ENCODE measurements at places on chromosomes 1 and 21. TPM values are rescaled to one million over a fixed set of nuclear protein-coding genes. Genes with fewer than 3 reads are reported as not detected.

- DNase-seq, result no peak
Observed at GRCh38 chr1:172938681-172939080, 112.1 kb downstream of the TNFSF18 start.

GRCh38 chr1:239858057-239858456 is 233.6 kb upstream of the FMN2 start:
- DNase-seq, result no peak

GRCh38 chr1:174266476-174266875 is 107.2 kb downstream of the RABGAP1L start:
- no peak for DNase-seq

DNA sequence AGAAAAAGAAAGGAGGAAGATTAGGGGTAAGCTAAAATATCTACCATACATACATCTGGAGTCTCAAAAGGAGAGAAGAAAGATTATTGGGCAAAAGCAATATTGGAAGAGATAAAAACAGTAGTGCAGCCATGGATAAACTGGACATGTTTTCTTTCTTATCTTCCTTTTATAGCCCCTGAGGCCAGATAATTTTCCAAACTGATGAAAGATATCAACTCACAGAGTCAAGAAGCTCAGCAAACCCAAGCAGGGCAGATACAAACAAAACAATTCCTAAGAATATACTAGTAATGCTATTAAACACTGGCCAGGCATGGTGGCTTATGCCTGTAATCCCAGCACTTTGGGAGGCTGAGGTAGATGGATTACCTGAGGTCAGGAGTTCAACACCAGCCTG is 5.8 kb upstream of the PSMB4 start:
- DNase-seq, result no peak

Gene LCE2C
- not detected for total RNA-seq

Gene RYR2
- 433 TPM for total RNA-seq

Gene TEDDM1
- not detected for total RNA-seq

Gene TTC39A
- 14.0 TPM for total RNA-seq

DNA sequence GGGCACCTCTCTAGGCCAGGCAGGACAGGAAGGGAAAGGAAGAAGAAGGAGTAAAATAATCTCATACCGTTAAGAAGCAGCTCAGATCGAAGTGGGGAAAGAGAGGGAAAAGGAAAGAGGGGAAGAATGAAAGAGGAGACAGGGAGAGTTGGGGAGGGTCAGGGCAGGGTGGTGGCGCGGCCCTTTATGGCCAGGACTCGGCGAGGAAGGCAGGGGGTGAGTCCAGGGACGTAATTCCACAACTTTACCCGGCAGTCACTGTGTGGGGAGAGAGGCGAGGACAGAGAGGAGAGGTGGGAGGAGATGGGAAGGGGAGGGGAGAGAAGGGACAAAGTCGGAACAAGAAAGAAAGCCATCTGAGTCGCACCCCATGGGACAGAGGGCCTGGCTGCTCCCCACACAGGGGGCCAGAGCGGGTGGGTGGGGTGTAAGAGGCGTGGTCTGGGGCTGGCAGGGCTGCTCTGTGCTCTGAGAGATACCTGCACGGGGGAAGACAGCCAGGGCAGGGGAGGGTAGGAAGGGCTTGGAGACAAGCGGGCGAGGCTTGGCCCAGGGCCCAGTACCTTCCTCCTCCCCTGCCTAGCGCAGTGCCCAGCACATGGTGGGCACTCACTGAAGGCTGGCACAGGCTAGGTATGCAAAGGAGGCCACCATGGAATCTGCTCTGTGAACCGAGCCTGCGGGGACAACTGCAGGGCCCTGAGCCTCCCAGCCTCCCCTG is 49.4 kb downstream of the KIF21B start:
- no peak for DNase-seq

Gene MFAP2
- 7.9 TPM for total RNA-seq

Gene GJA9
- total RNA-seq, result not detected

Gene SHE
- 21.4 TPM for total RNA-seq

- DNase-seq, result no peak
Observed at GRCh38 chr1:26574018-26574417, 44.5 kb downstream of the RPS6KA1 start.

Gene NBPF3
- total RNA-seq, result 6.8 TPM

GRCh38 chr1:25476186-25477097 is 45.7 kb downstream of the MACO1 start:
- no peak for DNase-seq

DNA sequence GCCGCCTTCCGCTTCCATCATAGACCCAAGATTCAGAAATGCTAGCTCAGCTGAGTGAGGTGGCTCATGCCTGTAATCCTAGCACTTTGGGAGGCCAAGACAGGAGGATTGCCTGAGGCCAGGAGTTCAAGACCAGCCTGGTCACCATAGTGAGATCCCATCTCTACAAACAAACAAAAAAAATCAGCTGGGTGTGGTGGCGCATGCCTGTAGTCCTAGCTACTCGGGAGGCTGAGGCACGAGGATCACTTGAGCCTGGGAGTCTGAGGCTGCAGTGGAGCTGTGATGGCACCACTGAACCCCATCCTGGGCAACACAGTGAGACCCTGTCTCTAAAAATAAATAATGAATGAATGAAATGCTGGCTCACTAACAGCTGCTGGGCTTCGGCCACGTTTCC is 39.7 kb downstream of the TOMM20 start:
- DNase-seq, result no peak

DNA sequence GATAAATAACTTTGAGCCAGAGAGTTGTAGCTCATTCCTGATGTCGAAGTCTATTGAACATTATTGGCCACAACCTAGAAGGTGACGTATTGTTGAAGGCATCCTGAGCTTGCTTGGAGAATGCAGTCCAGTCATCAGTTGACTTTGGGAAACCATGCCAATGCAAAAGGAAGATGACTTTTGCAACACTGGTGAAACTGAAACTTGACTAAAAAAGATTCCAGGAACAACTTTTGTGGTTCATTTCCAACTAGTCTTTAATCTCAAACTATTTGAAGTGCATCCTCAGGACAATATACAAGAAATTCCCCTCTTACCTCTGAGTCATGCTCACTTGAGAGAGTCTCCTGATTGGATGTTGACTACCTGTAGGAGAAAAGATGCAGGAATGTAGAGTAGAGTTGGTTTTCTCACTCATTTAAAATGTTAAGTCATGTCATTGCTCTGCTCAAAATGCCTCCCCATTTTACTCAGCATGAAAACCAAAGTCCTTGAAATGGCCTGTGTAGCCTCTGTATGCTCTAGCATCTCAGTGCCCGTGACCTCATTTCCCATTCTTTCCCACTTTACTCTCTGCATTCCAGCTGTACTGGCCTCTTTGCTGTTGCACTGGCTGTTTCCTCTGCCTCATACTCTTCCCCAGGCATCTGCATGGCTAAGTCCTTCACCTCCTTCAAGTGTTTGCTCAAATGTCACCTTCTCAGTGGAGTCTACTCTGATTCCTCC is 24.4 kb upstream of the LEPR start:
- DNase-seq, result no peak

GRCh38 chr1:65332821-65333220 is 23.5 kb downstream of the DNAJC6 start:
- DNase-seq, result no peak

Gene MAP1LC3C
- 0.34 TPM for total RNA-seq

Gene CDA
- total RNA-seq, result 6.5 TPM

DNA sequence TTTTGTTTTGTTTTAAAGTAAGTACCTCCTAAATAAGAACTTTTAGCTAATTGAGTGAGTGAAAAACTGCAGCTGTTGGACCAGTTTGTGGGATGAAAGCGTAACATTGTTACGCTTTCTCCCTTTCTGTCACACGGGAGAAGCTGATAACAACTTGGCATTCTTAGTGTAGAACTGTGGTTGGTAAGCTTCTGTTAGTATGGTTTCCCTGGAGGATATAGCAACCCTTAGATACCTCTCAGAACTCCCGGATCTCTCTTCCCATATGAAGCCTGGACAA is 98.2 kb downstream of the CACHD1 start:
- DNase-seq, result no peak

Gene TMCC2
- 11.9 TPM for total RNA-seq

GRCh38 chr1:207519505-207520399 is 23.8 kb downstream of the CR1 start:
- DNase-seq, result no peak

- DNase-seq, result no peak
Observed at GRCh38 chr1:41618871-41619270, 134.4 kb upstream of the EDN2 start.

Gene USP25
- total RNA-seq, result 56.8 TPM

Gene DDOST
- 145 TPM for total RNA-seq

DNA sequence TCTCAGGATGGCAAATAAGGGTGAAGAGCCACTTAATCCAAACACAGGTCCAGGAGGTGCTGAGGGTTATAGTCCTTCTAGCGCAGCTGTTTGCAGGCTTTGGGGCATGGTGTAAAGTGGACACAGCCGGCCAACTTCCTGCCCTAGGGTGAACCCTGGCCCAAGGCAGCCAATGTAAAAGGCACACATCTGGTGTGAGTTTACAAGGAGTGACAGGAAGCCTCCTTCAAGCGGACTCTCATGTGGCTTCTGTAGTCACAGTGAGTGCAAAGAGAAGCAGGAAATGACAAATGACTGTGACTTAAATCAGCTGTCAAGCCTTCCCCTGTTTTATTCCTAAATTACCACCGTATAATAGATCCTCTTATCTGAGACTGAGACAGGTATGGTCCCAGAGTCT is 213.0 kb downstream of the CRB1 start:
- no peak for DNase-seq

Gene SPRR2G
- not detected for total RNA-seq

DNA sequence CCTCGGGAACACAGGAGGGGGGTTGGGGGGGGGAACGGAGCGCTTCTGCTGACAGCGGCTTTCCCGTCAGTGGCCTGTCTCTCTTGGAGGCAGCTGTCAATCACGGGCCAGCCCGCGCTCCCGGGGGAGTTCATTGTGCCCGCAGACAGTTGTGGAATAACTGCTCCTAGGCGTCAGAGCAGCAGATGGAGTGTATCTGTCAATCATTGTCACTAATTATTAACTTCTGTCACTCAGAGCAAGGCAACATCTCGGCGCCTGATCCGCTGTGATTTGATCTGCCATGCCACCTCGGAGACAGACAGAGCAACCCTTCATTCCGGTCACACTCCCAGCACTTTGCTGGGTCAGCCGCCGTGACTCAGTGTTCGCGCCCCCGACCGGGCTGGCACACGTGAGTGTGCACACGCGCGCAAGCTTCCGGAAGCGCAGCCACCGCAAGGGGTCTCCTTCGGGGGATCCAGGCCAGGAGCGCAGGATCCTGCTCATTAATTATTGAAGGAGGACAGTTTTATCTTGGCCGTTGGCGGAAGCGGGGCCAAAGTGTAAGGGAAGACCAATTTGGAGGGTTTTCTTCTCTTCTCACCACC is 75.8 kb downstream of the RRAGC start:
- no peak for DNase-seq

DNA sequence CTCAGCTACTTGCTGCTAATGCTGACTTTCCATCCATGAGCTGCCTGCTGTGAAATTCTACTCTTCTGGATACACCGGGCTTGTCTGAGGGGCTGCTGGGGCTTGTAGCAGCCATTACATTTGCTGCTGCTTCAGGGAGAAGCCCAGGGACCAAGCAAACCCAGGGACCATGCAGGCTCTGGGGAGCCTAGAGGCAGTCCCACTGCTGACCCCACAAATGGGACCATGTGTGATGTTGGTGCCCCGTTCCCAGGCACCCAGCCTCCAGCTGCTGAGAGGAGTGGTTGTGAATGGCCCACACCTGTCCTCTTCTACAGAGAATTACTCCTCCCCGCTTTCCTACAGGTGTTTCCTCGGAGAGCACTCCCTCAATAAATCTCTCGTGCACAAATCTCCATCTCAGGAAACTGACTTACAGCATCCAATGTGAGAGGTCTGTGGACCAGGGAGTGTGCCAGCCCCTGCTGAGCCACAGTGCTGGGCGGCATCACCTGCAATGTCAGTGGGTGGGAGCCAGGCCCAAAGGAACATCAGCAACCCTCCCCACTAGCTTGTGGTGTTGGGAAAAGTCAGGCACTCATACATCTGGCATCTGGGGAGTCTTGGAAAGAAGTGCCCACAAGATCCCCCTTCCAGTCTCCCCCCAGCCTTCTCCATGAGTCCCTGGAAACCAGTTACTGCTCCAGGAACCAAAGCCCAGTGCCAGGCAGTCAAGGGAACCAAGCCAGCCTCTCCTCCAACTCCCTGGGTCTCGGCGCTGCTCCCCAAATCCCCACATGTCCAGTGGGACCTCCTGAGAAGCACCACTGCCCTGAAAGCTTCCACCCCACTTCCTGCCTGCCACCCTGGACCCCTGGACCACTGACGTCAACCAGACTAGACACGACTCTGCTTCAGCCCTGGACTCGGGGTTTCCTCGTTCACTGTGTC is 65.1 kb downstream of the TCP10L start:
- DNase-seq, result no peak

GRCh38 chr1:160759740-160760139 is 20.7 kb downstream of the SLAMF7 start:
- DNase-seq, result no peak

Gene SYPL2
- 15.4 TPM for total RNA-seq

- no peak for DNase-seq
Observed at GRCh38 chr1:17742583-17742982, 12.6 kb upstream of the ACTL8 start.

DNA sequence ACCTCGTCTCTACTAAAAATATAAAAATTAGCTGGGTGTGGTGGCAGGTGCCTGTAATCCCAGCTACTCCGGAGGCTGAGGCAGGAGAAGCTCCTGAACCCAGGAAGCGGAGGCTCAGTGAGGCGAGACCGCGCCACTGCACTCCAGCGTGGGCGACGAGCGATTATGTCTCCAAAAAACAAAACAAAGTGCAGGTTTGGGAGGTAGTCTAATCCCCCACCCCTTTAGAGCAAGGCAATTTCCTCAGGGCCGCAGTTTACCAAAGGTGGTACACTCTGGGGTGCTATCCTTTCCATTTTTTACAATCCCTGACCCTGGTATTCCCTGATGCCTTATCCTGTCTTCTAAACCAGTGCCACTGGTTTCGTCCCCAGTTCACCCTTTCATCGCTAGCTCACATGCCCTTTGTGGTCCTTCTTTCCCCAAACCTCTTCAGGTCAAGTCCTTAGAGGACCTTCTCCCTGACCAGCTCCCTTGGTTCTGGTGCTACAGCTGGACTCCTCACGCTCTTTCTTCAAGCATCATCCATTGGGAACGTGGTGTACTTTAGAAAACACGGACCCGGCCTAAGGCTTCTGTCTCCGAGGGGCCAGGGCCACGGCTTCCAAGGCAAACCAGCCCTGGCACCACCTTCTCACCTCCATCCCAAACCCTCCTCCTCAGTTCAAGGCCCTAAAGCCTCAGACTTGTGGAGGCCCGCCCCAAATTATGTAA is 873 bp downstream of the IFT25 start:
- no peak for DNase-seq

- no peak for DNase-seq
Observed at GRCh38 chr1:71154429-71154828, 73.6 kb upstream of the ZRANB2 start.

GRCh38 chr1:80318108-80318507 is 1311.6 kb upstream of the ADGRL4 start:
- DNase-seq, result no peak

Gene CLDN17
- not detected for total RNA-seq

Gene GCLM
- total RNA-seq, result 10.1 TPM

Gene PRR9
- not detected for total RNA-seq

- peak; percentile 16 for DNase-seq
Observed at GRCh38 chr21:45894906-45895777, 86.4 kb upstream of the COL6A1 start.

Gene FCRL1
- not detected for total RNA-seq

Gene SPATA46
- total RNA-seq, result not detected

Data from left cardiac atrium (tissue), 4 donors.